ENCODE measurements at places on chromosomes 12 and 14.

- DNase-seq, result no peak
These were observed 70.0 kb downstream of the TMTC1 start for GRCh38 chr12:29713729-29714128.

- DNase-seq, result peak; percentile 2
These were observed 35.6 kb downstream of the SCFD1 start for GRCh38 chr14:30657606-30658163.

GRCh38 chr14:91419044-91419397 is 1.4 kb upstream of the CCDC88C start:
- DNase-seq, result no peak

- DNase-seq, result no peak
These were observed 64.9 kb upstream of the BBS10 start for GRCh38 chr12:76413121-76413520.

DNA sequence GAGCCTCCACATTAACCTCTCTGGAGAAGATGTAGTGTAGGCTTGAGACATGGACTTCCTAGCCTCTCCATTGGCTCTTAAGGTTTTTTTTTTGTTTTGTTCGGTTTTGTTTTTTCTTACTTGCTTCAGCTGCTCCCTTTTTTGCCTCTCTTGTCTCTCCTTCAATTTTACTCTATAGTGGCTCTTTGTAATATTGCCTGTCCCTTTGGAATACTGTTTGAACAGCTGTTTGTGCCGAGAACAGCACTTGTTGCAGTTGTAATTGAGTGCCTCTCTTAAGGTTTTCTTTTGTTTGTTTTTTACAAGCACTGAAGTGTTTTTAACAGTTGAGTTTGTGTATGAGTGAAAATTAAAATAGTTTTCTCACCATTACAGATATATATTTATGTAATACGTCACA is 567.7 kb downstream of the LRFN5 start:
- no peak for DNase-seq

GRCh38 chr14:72142328-72142727 is 210.1 kb downstream of the RGS6 start:
- no peak for DNase-seq

DNA sequence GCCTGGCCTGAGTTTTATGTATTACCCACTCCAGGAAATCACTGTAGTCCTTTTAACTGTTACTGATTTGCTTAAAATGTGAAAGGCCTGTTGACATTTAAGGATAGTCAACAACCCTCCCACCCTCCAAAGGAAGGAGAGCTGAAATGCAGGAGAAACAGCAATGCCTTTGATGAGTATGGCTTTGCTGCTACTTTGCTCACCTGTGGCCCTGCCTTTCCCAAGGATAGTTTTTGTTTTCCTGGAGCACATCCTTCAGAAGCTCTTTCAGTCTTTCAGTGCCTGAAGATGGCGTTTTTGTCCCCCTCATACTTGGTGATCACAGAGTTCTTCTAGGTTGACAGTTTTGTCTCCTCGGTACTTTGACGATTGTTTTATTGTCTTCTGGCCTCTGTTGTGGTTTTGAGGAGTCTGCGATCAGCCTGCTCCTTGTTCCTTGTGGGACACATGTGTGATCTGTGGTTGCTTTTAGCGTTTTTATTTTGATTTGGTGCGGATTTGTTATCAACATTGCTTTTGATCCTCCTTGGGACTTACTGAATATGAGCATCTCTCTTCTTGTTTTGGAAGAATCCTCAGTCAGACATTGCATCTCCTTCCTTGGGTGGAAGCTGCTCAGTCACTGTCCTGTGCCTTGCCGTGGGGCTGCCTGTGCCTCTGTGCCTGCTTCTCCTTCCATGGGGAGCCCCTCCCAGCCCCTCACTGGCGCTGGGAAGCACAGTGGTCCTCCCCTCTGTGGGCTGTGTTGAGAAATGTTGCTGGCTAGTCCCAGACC is 17.2 kb downstream of the PACS2 start:
- DNase-seq, result no peak

GRCh38 chr14:105250008-105250366 is 1.7 kb downstream of the BTBD6 start:
- DNase-seq, result no peak

DNA sequence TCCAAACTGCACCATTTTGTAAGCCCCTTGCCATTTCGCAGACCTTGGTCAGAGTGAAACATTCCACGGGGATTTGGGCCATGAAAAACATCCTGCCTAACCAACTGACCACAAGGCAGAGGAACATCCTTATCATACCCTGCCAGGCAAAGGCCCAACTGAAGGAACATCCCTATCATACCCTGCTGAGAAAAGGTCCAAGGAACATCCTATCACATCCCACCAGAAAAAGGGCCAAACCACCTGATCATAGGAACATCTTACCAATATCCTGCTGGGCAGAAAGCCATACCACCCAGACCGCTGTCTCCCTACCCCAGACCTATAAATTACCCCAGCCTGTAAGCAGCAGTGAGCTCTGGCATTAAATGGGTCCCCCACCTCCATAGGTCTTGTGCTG is 19.4 kb upstream of the LRRC9 start:
- no peak for DNase-seq

DNA sequence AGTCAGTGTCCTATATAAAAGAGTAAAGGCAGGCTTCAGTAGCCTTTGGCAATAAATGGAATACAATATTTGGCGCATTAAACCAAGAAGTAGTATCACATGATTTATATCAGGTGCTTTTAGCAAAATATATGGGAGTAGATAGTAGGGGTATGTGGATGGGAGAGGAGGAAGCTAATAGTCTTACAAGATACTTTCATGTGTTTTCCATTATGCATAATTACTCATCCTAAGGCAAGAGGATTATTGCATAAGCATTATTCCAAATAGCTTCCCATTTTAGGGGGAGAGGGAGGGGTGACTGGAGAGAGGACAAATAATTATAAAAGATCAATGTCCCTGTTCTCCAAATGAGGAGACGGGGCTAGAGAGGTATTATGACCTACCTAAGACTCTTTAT is 104.3 kb downstream of the DUSP6 start:
- peak; percentile 33 for DNase-seq

GRCh38 chr12:65420941-65421340 is 142.5 kb downstream of the MSRB3 start:
- DNase-seq, result no peak

GRCh38 chr14:94787092-94787491 is 17.2 kb upstream of the GSC start:
- no peak for DNase-seq

GRCh38 chr12:55670276-55670675 is 33.6 kb downstream of the OR10P1 start:
- DNase-seq, result no peak

DNA sequence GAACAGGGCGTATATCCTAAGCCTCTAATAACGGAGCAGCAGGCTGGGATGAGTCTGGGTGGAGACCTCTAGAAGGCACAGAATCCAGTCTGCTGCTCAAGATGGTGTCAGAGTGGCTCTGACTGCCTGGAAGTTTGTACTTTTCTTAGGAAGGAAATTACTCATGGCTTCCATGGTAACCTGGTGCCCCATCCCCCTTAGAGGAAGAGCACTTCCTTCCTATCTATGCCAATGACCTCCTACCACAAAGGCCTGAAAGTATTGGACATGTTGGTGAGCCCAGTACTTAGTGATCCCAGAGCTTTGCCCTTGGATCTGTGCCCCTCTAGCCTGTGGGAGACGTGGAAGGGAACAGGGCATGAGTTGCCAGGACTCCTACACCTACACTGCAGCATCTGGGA is 1.5 kb downstream of the BATF start:
- DNase-seq, result no peak

GRCh38 chr14:49879646-49880204 is 13.2 kb upstream of the ARF6 start:
- peak; percentile 59 for DNase-seq

GRCh38 chr14:29454026-29454693 is 473.5 kb downstream of the PRKD1 start:
- peak; percentile 9 for DNase-seq

- no peak for DNase-seq
These were observed 25.3 kb downstream of the TPCN1 start for GRCh38 chr12:113246478-113247122.

GRCh38 chr12:55847603-55848291 is 5.0 kb upstream of the MMP19 start:
- DNase-seq, result peak; percentile 99

DNA sequence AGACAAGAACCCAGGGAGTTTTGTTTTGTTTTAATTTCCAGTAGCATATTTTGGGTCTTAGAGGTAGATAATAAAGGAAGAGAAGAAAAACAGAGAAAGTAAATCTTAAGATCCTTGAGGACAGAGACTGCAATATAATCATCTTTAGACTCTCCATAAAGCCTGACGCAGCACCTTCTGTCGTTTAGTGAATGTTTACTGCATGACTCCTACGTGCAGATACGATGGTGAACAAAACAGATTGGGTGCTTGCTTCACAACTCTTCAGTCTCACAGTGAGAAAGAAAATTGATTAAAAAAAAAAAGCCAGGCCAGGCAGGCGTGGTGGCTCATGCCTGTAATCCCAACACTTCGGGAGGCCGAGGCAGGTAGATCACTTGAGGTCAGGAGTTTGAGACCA is 86.9 kb downstream of the STON2 start:
- no peak for DNase-seq

DNA sequence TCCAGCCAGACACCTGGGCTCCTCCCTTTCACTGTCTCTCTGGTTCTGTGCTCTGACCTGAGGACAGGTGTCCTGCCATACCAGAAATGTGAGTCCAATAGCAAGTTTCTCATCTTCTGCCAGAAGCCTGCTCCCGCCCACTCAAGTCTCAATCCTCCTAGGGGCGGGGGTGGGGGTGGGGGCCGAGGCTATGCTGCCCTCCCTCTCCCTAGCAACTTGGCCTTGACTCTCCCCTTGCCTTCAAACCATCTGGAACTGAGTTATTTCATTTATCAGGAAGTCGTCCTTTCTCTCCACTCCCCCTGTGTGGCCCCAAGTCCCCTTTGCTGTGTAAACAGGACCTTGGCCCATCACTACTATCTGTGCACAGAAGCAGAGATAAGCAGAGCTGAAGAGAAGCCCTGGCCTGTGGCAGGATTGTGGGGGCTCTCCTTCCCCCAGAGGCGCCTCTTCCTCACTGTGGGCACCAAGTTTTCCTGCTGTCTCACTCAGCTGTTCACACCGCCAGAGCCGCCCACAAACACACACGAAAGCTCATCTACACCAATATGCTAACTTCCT is 117.1 kb downstream of the DPF3 start:
- no peak for DNase-seq

DNA sequence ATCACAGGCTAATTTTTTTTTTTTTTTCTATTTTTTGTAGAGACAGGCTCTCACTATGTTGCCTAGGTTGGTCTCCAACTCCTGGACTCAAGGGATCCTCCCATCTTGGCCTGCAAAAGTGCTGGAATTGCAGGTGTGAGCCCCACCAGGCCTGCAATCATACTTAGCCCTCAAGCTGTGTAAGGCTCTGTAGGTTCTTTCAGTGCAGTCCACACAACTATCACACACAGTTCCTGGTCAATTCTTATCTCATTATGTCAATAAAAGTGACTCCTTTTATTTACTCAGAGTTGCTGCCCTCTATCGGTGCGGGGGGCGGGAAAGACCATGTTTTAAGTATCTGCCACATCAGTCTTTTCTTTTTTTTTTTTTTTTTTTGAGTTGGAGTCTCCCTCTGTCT is 29.0 kb downstream of the SLC2A3 start:
- DNase-seq, result peak; percentile 65

- DNase-seq, result no peak
These were observed 511.7 kb downstream of the TMTC2 start for GRCh38 chr12:83198291-83199015.

GRCh38 chr12:50103767-50104321 is at the start of gene GPD1:
Gene GPD1, plus strand, starts transcription at chr12:50104008. Its CDS starts 43 bp downstream, at chr12:50104051.
- peak; percentile 19 for DNase-seq

DNA sequence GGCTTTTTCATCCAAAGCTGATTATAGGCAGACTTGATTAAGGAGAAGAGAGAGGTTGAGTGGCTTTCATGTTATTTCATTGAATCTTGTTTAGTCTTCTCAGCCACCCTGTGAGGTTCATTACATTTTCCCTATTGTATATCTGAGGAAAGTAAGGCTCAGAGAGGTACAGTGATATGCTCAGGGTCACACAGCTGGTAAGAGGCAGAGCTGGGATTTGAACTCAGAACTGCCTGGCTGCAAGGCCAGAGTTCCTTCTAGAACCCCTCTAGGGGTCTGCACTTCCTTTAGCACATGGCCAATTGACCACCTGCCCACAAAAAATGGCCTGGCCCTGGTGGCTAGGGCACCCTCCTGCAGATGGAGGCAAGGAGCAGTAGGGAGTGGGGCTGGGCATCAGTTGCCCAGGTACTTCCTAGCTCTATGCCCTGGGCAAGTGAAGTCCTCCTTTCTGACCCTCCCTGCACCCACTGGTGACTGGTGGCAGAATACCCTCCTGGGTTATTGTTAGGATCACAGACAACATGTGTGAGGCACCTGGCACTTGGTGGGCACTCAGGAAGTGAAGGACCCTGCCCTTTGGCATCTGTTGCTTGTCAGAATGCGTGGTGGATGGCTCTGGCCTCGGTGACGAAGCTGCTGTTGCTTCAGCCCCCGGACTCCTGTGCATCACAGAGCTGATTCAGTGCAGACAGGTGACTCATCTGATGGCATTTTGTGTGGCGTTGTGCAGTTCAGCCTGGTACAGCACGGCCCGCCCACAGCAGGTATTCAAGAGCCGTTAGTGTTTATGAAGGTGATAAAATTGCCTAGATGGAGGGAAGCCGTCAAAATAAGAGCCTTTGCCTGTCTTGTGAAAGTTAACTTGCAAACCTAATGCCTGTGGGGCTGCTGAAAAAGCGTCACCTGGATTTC is 115.8 kb downstream of the SLC25A47 start:
- peak; percentile 42 for DNase-seq

DNA sequence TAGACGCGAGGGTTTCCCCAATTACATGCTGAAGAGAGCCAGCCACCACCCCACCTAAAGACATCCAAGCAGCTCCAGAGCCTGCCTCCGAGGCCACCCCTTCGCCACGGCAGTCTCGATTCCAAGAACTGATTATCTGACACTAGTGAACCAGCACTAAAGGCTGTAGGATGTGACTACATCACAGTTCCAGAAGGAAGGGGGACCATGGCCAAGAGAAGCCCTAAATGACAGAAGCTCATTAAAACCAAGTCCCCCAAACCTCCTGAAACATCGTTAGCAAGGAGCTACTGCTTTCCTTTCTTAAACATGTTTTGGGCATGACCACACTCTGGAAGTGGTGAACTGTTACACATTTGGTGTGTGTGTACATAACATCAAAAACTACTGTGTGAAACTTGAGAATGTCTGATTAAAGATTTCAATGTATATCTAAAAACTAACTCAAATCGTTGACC is 88.2 kb downstream of the DUSP16 start:
- no peak for DNase-seq

DNA sequence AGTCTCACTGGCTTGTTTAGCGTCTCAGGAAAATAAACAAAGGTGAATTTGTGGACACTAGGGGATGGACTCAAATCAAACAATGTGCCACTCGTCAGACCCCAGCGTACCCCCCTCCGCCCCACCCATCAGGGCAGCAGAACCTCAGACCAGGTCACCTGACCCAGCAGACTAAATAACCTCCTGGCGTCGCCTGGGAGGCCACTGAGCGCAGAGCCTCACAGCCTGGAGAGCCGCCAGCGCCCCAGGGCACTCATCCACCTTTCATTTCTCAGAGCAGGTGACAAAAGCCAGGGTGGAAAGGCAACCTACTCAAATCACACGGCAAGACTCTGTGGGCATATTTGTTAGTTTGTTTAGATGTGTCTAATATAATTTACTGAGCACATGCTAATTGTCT is 100.9 kb downstream of the DICER1 start:
- DNase-seq, result no peak
